ENCODE measurements at places on chromosomes 4 and X. TPM values are rescaled to one million over a fixed set of nuclear protein-coding genes. Genes with fewer than 3 reads are reported as not detected.

PNMA6A gene
- 0.95 TPM for total RNA-seq

DHX15 gene
- total RNA-seq = 197 TPM

- peaks cover 2% of the 10 kb centered on the region for H3K36me3 ChIP-seq
- peak overlapping the region; percentile 17 for H3K4me3 ChIP-seq
- DNase-seq = peak; percentile 15
- peaks cover 47% of the 10 kb centered on the region for H3K4me1 ChIP-seq
Measured at GRCh38 chr4:112521123-112522023, 5.4 kb upstream of the NEUROG2 start.

DNA sequence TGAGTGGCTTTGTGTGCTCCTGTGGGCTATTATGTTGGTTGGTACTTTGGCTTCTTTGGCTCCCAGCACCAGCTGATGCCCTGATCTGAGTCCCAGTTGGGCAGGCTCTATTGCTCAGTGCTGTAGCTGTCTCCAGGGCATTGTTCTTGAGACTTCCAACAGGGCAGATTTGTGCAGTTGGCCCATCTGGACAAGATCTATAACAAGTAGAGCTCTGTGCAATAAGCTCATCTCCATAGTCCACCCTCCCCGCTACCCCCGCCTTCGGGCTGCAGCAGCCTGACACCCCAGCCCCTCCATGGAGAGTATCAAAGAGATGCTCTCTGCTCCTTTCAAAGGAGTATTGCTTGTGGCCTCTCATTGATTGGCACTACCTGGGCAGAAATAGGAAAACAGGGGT is 5.8 kb upstream of the TMEM31 start:
- no peaks in the 10 kb centered on the region for H3K4me1 ChIP-seq
- no peak overlapping the region for H3K27ac ChIP-seq

DNA sequence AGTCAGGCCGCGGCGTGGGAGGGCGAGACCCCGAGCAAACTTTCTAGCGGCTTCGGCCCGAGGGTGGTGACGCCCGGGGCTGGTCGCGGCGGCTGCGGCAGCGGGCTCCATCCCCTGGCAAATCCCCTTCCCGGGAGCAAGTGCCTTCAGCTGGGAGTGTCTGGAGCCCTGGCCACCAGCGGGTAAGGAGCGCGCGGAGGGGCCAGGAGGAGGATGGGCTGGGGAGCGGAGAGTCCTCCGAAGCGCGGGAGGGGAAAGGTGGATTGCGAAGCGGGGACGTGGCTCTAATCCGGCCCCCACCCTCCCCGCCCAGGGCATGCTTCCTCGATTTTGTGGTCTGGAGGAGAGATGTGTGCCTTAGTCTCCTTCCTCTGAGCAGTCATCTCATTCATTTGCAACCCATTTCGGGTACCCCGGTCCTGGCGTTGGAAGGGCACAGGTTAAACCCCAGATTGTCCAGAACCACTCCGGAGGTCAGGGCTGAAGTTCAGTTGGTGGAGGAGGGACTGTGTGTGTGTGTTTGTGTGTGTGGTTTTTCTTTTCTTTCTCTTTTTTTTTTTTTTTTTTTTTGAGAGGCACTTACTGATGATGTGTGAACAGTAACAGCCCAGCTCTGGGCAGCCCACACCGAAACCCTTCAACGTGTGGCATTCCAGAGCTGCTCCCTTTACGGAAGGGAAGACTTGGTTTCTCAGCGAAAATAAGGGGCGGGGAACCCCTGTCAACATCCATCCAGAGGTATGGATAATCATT is 516 bp downstream of the SGMS2 start:
- H3K27me3 ChIP-seq = peaks cover 47% of the 10 kb centered on the region
- H3K27ac ChIP-seq = no peak overlapping the region
- H3K4me1 ChIP-seq = peaks cover 9% of the 10 kb centered on the region
- peak overlapping the region; percentile 72 for H3K4me3 ChIP-seq
- peak; percentile 22 for DNase-seq
- H3K36me3 ChIP-seq = no peaks in the 10 kb centered on the region

GRCh38 chr4:119209077-119209476 is 3.4 kb upstream of the USP53 start:
- no peak overlapping the region for H3K4me3 ChIP-seq
- H3K27ac ChIP-seq = peak overlapping the region; percentile 83
- H3K27me3 ChIP-seq = no peaks in the 10 kb centered on the region
- peaks cover 1% of the 10 kb centered on the region for H3K36me3 ChIP-seq
- H3K4me1 ChIP-seq = peaks cover 37% of the 10 kb centered on the region

- H3K4me1 ChIP-seq = peaks cover 51% of the 10 kb centered on the region
- no peak for DNase-seq
- no peak overlapping the region for H3K27ac ChIP-seq
Measured at GRCh38 chrX:40085714-40086113, 12.0 kb downstream of the BCOR start.

- peak within 1 kb of the TSS; percentile 88 for H3K27ac ChIP-seq
- H3K4me1 ChIP-seq = peaks cover 11% of the 10 kb centered on the region
- peak; percentile 34 for DNase-seq
- H3K36me3 ChIP-seq = no peaks in the 10 kb centered on the region
- peak within 1 kb of the TSS; percentile 88 for H3K4me3 ChIP-seq
Measured at GRCh38 chrX:18983666-18984380, at the start of gene PHKA2. Gene PHKA2 (minus strand): TSS chrX:18984114. CDS start chrX:18983932, 182 bp downstream.

DNA sequence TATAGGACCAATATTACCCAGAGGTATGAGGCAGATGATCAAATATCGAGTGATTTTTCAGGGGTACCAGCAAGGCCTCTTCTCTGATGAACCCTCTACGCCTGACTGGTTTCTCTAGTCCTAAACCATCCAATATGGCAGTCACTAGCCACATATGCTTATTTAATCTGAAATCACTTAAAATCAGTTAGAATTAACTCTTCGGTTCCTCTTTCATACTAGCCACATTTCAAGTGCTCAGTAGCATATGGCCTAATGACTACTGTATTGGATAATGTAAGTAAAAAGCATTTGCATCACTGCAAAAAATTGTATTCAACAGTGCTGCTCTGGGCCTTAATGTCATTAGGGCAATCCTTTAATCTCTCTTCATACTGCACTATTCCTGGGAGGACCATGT is 4.4 kb upstream of the APBB2 start:
- peaks cover 12% of the 10 kb centered on the region for H3K4me1 ChIP-seq
- no peak overlapping the region for H3K27ac ChIP-seq
- no peak for DNase-seq
- H3K4me3 ChIP-seq = no peak overlapping the region
- peaks cover 44% of the 10 kb centered on the region for H3K27me3 ChIP-seq
- H3K36me3 ChIP-seq = no peaks in the 10 kb centered on the region

DNA sequence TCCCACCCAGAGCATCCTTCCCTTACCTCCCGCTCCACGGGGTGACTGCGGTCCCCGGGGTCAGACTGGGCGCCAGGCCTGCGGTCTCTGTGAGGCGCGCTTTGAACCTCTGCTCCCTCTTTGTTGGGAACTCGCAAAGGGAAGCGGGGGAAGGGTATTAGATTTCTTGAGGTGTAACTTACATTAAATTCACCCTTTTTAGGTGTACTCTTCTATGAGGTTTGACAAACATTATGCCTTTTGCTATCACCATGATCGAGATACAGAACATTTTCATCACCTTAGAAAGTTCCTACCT is 569 bp downstream of the DCK start:
- H3K27me3 ChIP-seq = no peaks in the 10 kb centered on the region
- peak overlapping the region; percentile 96 for H3K4me3 ChIP-seq
- H3K4me1 ChIP-seq = peaks cover 38% of the 10 kb centered on the region
- no peak for DNase-seq

GRCh38 chr4:23924556-23924955 is 34.7 kb upstream of the PPARGC1A start:
- H3K4me1 ChIP-seq = no peaks in the 10 kb centered on the region
- H3K4me3 ChIP-seq = no peak overlapping the region
- H3K27me3 ChIP-seq = peaks cover 3% of the 10 kb centered on the region
- no peaks in the 10 kb centered on the region for H3K36me3 ChIP-seq

DNA sequence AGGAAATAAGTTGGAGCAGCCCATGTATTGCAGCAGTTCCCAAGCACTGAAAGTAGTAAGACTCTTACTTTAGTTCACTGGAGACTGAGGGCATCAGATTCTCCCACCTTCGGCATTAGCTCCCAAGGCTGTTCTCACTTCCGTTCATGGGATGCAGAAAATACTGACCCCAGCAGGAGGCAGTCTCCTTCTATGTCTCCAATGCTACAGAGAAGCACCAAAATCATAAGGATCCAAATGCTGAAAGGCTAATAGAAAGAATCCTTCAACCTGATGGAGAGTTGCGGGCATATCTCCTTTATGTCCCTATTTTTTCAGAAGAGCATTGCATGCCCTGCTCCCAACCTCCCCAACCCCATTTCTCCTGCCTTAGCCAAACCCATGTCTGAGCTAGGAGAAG is 32.4 kb downstream of the ADH7 start:
- no peak overlapping the region for H3K27ac ChIP-seq
- H3K27me3 ChIP-seq = no peaks in the 10 kb centered on the region
- H3K4me1 ChIP-seq = no peaks in the 10 kb centered on the region
- H3K4me3 ChIP-seq = no peak overlapping the region

DNA sequence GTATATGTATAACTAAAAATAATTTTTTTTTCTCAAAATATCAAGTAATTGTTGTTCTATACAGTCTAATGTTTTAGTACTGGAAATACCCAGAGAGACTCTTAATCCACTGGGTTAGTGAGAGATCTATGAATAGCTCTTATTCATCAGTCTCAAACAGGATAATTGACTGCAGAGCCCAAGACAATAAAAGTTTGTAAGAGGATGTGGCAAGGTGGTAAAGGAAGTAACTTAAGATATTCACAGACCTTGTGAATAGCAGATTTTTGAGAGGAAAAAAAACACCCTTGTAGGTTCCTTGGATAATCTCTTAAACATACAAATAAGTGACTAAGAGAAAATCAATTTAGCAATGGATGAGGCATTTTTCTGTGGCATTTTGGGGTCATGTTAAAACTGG is 210.9 kb upstream of the FAM241A start:
- no peak for DNase-seq
- H3K27ac ChIP-seq = no peak overlapping the region
- peaks cover 5% of the 10 kb centered on the region for H3K27me3 ChIP-seq
- H3K36me3 ChIP-seq = no peaks in the 10 kb centered on the region
- no peaks in the 10 kb centered on the region for H3K4me1 ChIP-seq

DNA sequence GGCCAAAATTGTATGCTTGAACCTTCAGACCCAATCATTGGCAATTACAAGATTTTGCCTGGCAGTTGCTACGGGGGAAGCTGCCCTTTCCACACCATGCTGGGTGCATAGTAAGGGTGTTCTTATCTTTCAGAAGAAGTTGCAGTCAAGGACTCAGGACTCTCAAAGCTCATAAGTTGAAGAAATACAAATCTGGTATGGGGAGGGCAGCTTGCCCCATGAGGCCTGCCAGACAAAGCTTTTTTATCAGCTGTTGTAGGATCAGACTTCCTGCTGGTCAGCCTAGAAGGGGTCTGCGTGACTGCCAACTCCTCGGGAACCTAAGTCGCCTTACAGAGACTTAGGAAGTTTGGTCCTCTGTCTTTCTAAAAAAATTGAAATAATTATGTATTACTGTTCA is 174.9 kb upstream of the TECRL start:
- no peak overlapping the region for H3K27ac ChIP-seq
- H3K4me3 ChIP-seq = no peak overlapping the region
- no peak for DNase-seq
- H3K4me1 ChIP-seq = no peaks in the 10 kb centered on the region
- no peaks in the 10 kb centered on the region for H3K36me3 ChIP-seq

Data from activated naive CD4-positive, alpha-beta T cell treated with anti-CD3 and anti-CD28 coated beads for 36 hours (primary cell).